Smooth muscle cell of trachea (primary cell): ENCODE measurements at places on chromosomes 3 and 15. TPM values are rescaled to one million over a fixed set of nuclear protein-coding genes. Genes with fewer than 3 reads are reported as not detected.

CTXND1 gene
- total RNA-seq: under 0.01 TPM in 1 of 2 replicates, not detected in the other

CHRNA5 gene
- total RNA-seq: 0.33 and 1.5 TPM in 2 replicates

MKRN2OS gene
- total RNA-seq: 0.33 TPM in 1 of 2 replicates, not detected in the other

MESP1 gene
- 0.29 and 0.50 TPM in 2 replicates for total RNA-seq

STAC gene
- 2.5 and 3.6 TPM in 2 replicates for total RNA-seq

SNX22 gene
- total RNA-seq: 0.50 and 0.58 TPM in 2 replicates
